ENCODE measurements at places on chromosomes 5 and 9. TPM values are rescaled to one million over a fixed set of nuclear protein-coding genes. Genes with fewer than 3 reads are reported as not detected.

RPL12 gene
- 2,635 TPM for total RNA-seq

GDF9 gene
- total RNA-seq, result 0.83 TPM

CCDC107 gene
- total RNA-seq, result 13.2 TPM

CRHBP gene
- total RNA-seq, result 0.73 TPM

FOXD4L5 gene
- not detected for total RNA-seq

GRIA1 gene
- not detected for total RNA-seq

HEXB gene
- total RNA-seq, result 85.8 TPM

C9orf50 gene
- total RNA-seq, result not detected

GFPT2 gene
- 5.1 TPM for total RNA-seq

ORM2 gene
- not detected for total RNA-seq

STPG3 gene
- total RNA-seq, result 1.2 TPM

TPM2 gene
- total RNA-seq, result 40.6 TPM

Measured in suprapubic skin (tissue), 4 donors.